Esophagus (tissue), 2 donors: ENCODE measurements at places on chromosomes 4 and X. TPM values are rescaled to one million over a fixed set of nuclear protein-coding genes. Genes with fewer than 3 reads are reported as not detected.

Gene PAGE2B
- polyA plus RNA-seq, result 0.49 TPM

Gene CTAG1B
- not detected for polyA plus RNA-seq

Gene PARM1
- 0.51 TPM for polyA plus RNA-seq

Gene RGN
- 1.1 TPM for polyA plus RNA-seq

Gene P2RY10
- polyA plus RNA-seq, result 0.24 TPM

Gene GAGE12D
- polyA plus RNA-seq, result not detected

Gene MSMO1
- polyA plus RNA-seq, result 154 TPM

Gene TBC1D25
- polyA plus RNA-seq, result 5.1 TPM

Gene UBA6
- 8.1 TPM for polyA plus RNA-seq

Gene IQCM
- not detected for polyA plus RNA-seq

Gene TMPRSS11D
- polyA plus RNA-seq, result 99.0 TPM

Gene GUCY1B1
- 1.7 TPM for polyA plus RNA-seq

Gene HTRA3
- polyA plus RNA-seq, result 1.4 TPM

Gene ARAP2
- polyA plus RNA-seq, result 7.5 TPM

Gene CHIC1
- 0.75 TPM for polyA plus RNA-seq

Gene VBP1
- polyA plus RNA-seq, result 21.2 TPM

Gene CCSER1
- 0.35 TPM for polyA plus RNA-seq

Gene ATP10D
- polyA plus RNA-seq, result 5.6 TPM

Gene TLR10
- 0.12 TPM for polyA plus RNA-seq

Gene FGF13
- polyA plus RNA-seq, result 1.0 TPM

Gene FAM114A1
- 21.4 TPM for polyA plus RNA-seq

Gene RAB9A
- 23.8 TPM for polyA plus RNA-seq

Gene KCNE5
- polyA plus RNA-seq, result 0.06 TPM

Gene BCORL1
- 1.7 TPM for polyA plus RNA-seq
